ENCODE measurements at places on chromosomes 5 and 9. TPM values are rescaled to one million over a fixed set of nuclear protein-coding genes. Genes with fewer than 3 reads are reported as not detected.

DAPK1 gene
- 45.3 TPM for total RNA-seq

UBQLN1 gene
- 108 TPM for total RNA-seq

MED27 gene
- 14.5 TPM for total RNA-seq

CDKN2AIPNL gene
- 46.6 TPM for total RNA-seq

INSYN2B gene
- total RNA-seq, result 10.8 TPM

SLC28A3 gene
- 1.2 TPM for total RNA-seq

DUSP1 gene
- total RNA-seq, result 146 TPM

SV2C gene
- not detected for total RNA-seq

RETREG1 gene
- total RNA-seq, result 0.28 TPM

SYK gene
- total RNA-seq, result not detected

IL4 gene
- not detected for total RNA-seq

S100Z gene
- not detected for total RNA-seq

MARCOL gene
- not detected for total RNA-seq

CRHBP gene
- total RNA-seq, result under 0.01 TPM

FOXD4L5 gene
- 0.09 TPM for total RNA-seq

KCTD16 gene
- 0.27 TPM for total RNA-seq

TXNDC8 gene
- not detected for total RNA-seq

MSX2 gene
- total RNA-seq, result 0.09 TPM

PCDHGB5 gene
- total RNA-seq, result 14.3 TPM

CHSY3 gene
- total RNA-seq, result 6.9 TPM

PCDHA5 gene
- total RNA-seq, result 0.09 TPM

C9orf57 gene
- total RNA-seq, result not detected

FOXD4L3 gene
- total RNA-seq, result not detected

PCDHB5 gene
- total RNA-seq, result 0.56 TPM

PCSK1 gene
- 2.2 TPM for total RNA-seq

PRRT1B gene
- not detected for total RNA-seq

SPINK6 gene
- not detected for total RNA-seq

IL13 gene
- total RNA-seq, result not detected

FSD1L gene
- 3.6 TPM for total RNA-seq

PCDHGA8 gene
- 1.3 TPM for total RNA-seq

NRG2 gene
- total RNA-seq, result 2.1 TPM

PCDHAC2 gene
- 0.09 TPM for total RNA-seq

CNTFR gene
- total RNA-seq, result not detected

CDKN2B-AS1 gene
- 0.75 TPM for total RNA-seq

POU5F2 gene
- 0.85 TPM for total RNA-seq

IL31RA gene
- 0.27 TPM for total RNA-seq

FAXDC2 gene
- total RNA-seq, result 3.0 TPM

RNF180 gene
- total RNA-seq, result 6.4 TPM

LEAP2 gene
- 0.19 TPM for total RNA-seq

SH3TC2 gene
- total RNA-seq, result 6.0 TPM

SPATA31C2 gene
- total RNA-seq, result not detected

PCDHA3 gene
- 0.36 TPM for total RNA-seq

C9orf50 gene
- total RNA-seq, result 0.09 TPM

BTNL3 gene
- total RNA-seq, result not detected

ANKDD1B gene
- total RNA-seq, result 0.09 TPM

PCDHGC4 gene
- 1.4 TPM for total RNA-seq

PCDHB11 gene
- 0.38 TPM for total RNA-seq

PPP2CA gene
- total RNA-seq, result 88.2 TPM

FBP2 gene
- not detected for total RNA-seq
